NCI-H187 treated with DMSO at 0.1 percent for 48 hours (cell line): ENCODE measurements at places on chromosomes 3 and 15.

DNA sequence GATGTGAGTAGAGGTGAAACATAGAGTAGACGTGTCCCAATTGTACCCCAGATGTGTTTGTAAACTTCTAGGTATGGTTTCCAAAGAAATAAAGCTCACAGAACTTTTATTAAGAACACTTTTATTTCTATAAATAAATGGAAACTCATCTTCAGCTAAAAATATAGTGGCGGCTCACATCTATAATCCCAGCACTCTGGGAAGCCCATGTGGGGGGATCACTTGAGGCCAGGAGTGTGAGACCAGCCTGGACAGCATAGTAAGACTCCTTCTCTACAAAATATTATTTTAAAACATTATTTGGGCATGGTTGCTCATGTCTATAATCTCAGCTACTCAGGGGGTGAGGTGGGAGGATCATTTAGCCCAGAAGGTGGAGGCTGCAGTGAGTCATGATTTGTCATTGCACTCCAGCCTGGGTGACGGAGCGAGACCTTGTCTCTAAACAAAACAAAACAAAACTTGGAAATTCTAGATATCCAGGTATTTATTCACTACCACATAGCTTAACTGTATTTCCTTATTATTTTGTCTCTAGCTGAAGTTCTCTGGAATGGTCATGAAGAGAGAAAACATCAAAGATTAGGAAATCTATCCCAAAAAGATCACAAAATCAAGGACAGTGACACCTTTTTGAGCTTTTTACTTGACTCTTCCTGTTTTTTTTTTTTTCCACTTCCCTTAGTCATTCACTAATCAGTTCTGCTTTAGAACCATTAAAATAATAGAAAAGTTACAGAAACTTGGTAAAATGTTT lies 258.1 kb downstream of the TIGIT start:
- no peak for DNase-seq

DNA sequence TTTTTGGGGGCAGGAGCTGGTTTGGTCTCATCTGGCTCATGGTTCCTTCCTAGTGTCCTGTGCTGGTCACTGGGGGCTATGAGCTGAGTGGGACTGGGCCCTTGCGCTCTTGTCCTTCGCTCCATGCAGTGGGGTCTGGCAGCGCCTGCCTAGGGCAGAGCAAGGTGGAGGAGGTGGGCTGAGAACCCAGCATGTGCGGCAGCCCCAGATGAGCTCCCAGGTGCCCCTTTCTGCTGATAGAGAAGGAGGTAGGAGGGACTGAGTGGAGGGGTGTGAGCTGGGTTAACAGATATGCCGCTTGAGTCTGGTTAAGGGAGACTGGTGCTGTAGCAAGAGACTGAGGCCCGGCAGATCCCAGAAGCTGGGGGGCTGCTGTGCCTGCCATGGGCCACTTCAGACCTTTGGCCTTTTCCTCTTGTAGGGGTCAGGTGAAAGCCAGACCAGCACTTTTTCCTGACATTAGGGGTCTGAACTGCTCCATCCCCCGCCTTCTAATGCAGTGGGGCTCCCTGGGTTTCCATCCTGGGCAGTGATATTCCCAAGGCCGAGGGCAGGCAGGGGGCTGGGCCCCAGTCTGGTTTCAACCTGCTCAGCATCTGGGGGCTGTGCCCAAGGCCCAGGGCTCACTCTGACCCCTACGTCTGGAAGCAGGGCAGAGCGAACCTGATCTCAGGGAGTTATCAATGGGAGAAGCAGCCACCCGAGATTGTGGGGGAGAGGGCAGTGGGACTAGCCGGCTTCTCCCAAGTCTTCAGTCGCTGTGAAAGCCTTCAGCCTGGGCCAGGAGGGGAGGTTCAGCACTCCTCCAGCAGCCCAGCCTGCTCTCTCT lies 62.9 kb upstream of the PRR23C start:
- no peak for DNase-seq

DNA sequence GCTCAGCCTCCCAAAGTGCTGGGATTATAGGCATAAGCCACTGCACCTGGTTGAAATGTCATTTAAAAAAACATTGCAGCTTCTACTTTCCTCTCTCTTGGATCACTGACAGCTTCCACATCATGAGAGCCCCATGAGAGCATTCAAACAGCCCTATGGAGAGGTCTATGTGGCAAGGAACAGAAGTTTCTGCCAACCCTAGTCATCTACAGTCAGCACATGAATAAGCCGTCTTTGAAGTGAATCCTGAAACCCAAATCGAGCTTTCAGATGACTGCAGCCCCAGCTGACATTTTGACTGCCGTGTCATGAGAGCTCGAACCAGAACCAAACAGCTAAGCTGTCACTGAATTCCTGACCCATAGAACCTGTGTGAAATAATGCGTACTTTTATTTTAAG lies 39.8 kb downstream of the CD200R1L start:
- DNase-seq = no peak

DNA sequence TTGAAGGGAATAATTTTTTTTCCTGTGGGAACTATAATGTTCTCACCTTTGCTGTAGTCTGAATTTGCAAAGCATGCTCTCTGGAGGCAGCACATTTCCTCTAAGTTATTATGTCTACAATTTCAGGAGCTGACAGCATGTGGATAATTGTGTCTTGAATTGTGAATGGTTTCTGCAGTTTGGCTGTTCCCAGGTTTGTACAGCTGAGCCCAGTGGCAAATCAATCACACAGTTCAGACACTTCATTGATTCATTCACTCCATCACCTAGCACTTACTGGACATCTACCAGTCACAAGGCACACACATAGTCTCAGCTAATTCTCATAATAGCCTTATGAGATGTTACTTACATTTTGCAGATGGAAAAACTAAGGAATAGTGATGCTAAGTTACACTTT lies 219.0 kb upstream of the ROPN1 start:
- DNase-seq = no peak

DNA sequence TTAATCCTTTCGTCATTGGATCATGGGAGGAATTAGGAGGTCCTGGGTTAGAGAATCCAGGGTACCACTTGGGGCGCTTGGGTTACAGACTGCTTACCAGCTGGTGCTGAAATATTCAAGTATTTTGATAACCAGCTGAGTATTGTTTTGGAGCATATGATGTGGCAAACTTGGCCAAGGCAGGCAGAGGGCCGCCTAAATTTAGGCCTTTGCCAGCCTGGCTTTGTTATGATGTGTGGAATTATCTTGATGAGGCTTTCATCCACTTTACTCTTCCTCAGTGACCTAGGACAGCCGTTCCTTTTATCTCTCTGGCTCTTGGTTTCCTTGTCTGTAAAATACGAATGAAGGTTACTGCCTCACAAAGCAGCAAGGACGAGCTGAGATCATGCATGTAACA lies 6.9 kb downstream of the COPG1 start:
- no peak for DNase-seq

DNA sequence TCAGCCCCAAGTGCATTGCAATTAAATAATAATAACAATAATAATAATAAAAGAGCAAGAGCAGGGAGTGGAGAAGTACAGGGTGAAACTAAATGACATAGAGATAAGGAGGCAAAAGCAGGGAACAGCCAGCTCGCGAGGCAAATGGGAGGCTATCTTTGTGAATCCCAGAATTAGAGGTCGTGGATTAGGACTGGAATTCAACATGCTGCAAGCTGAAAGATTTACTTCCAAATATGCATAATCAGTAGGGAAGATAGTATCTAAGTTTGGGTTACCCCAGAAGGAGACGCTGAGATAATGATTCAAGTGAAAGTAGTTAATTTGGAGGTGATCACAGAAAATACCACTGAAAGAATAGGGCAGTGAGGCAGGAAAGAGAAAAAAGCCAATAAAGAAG lies 119.4 kb upstream of the UBE2E2 start:
- no peak for DNase-seq

GRCh38 chr15:66815318-66815717 lies 113.3 kb downstream of the SMAD6 start:
- no peak for DNase-seq

GRCh38 chr3:105618556-105618955 lies 250.3 kb downstream of the CBLB start:
- DNase-seq = no peak
